ENCODE measurements at places on chromosomes 3 and 15.

- no peak for DNase-seq
Measured at GRCh38 chr3:38083871-38084333, 44.9 kb downstream of the DLEC1 start.

DNA sequence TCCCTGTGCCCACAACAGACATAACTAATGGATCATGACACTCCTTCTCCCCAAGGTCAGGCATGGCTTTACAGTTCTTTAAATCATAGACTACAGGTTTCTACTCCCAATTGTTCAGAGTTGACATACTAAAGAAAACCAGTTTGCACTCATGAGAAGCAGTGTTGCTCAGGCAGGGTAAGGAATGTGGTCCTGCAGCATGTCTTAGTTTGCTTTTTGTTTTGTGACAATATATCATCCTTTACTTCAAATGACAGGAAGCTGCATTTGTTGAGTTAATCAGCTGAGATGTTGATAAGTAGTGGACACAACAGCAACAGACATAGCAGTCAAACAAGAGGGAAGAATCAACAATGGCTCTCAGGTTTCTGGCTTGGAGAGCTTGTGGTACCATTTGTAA lies 267.5 kb downstream of the SLCO3A1 start:
- DNase-seq, result no peak

DNA sequence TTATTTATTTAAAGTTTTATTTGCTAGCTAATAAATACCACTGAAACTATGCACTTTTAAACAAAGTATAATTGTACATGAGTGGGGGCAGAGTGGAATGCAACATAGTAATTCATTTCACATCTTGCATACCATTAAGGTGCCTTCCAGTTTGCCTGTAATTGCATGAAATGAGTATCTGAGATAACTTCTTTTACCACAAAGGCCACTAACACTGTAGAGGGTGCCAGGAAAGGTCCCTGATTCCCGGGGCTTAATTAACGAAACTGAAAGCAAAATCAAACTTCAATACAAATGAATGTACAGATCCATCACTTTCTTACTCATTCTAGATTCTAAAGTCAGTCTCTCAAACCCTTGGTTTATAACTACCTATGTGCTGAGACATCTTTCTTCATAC lies 2.1 kb downstream of the CD47 start:
- peak; percentile 26 for DNase-seq

DNA sequence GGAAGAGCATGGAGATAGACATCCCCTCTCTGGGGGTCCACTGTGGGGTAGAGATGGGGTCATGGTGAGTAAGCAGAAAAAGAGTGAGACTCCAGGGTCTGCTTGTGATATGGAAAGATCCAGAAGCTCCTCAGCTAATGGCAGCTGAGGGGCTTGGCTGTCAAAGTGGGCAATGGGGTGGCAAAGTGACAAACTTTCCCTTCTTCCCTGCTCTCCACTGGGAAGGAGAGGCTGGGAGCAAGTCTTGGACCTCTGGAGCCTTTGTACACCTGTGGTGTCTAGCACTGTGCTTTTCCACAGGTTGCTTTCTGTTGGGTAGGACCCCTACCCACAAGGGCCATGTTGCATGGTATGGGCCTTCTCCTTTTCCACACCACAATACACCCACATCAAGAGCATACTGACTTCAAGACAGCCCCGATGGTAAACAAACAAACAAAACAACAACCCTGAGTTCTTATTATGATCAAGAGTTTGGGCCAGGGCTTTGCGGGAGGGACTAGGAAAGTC lies 3.5 kb downstream of the ITGA11 start:
- DNase-seq, result no peak

GRCh38 chr3:49900491-49901153 lies 3.1 kb downstream of the MST1R start:
- peak; percentile 96 for DNase-seq

DNA sequence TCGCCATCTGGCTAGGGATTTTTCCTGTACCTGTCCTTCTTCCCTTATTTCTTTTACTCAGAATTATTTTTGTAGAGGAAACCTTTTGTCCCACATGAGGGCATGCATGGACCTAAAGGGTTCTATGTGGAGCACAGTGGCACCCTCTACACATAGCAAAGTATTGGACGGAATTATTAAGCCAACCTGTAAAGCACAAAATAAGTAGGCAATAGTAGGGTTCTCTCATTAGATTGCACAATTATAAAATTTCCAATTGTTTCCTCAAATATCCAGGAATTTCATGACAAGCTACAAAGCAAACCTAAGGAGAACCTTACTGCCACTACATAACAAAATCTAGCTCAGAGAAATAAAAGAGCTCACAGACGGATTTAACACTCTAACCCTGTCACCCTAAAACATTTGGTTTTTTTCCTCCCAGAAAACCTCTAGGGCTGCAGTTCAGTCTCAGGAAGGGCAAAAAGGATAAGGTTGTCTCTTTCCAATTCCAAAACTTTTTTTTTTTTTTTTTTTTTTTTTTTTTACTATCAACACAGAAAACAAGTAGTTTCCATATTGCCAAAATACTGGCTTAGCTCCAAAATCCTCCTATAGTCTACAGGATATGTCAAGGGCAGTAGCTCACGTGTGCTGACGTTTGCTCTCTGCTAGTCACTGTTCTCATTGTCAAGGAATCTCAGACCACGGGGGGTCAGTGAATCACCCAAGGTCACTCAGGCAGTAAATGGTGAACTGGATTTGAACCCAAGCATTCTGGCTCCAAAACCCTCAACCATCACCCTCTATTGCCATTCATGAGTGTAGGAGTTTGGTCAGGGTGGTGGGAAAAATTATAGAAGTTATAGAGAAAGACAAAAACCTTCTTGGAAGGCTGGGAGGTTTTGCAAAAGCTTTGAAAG lies 52.3 kb downstream of the NCEH1 start:
- DNase-seq, result peak; percentile 43

- no peak for DNase-seq
Measured at GRCh38 chr15:69820819-69821218, 276.9 kb downstream of the TLE3 start.

DNA sequence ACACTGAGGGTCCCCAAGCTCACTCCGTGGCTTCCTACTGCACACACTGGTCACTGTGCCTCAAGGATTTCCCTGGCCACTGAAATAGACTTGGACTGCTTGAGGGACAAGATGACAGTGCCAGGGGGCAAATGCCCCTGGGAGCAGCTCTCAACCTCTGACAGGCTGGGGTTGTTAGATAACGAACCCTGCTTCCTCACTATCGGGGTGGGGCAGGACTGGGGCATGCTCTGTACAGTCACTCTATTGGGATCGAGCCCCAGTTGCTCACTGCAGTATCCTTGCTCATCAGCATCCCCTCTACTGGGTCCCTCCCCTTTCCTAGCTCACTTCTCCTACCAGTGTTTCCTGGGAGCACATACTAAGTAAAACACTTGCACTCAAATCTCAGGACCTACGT lies 610.8 kb downstream of the NTRK3 start:
- DNase-seq, result no peak

DNA sequence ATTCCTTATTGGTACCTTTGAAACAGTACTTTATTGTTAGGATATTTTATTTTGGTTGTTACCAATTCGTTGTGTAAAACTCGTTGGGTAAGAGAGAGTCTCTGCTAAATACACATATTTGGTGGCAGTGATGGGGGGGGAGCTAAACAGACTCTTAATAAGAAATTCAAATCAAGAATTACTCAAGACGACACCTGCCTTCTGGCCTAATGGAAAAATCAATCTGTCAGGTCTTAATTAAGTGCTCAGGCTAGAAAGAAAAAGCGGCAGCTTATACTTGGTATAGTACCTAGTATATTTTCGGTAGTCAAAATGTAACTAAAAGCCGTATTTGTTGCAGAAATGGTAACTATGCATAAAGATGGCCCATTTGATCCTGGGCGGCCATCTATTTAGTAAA lies 18.2 kb downstream of the FOXP1 start:
- DNase-seq, result no peak

DNA sequence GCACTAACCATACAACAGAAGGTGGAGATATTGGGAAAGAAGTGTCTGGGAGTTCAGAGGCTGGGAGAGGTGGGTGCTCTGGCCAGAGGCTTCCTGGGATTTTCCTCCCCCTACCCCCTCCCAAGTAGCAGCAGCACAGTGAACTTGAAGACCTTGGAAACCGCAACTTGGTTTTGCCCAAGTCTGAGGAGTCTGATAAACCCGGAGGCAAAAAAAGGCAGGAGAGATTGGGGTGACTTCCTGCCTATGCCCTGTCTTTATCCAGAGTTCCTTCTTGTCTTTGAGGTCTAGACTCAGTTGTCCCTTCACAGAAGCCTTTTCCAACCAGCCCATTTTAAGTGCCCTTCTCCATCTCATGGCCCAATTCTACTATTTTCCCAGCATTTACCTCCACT lies 25.4 kb upstream of the THRB start:
- DNase-seq, result no peak

DNA sequence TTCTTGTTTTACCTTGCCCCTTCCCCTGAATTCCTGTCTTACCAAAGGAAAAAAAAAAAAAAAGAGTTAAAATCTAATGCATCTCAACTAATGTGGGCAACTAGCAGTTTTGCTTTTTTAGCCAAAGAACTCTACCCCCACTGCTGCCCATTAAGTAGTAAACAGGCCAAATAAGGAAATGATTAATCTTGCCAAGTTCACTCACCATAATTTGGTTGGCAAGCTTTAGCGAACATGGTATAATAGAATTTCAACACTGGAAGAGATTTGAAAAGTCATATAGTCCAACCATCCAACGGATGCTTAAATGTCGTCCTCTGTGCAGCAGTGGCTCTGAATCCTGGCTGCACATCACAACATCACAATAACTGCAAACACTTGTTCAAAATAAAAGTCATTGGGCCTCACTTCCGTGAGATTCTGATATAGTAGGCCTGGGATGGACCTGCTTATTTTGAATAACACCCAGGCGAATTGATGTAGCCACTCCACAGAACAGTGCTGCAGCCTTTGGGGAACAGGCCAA lies 142.0 kb upstream of the UBE2E1 start:
- DNase-seq, result no peak

DNA sequence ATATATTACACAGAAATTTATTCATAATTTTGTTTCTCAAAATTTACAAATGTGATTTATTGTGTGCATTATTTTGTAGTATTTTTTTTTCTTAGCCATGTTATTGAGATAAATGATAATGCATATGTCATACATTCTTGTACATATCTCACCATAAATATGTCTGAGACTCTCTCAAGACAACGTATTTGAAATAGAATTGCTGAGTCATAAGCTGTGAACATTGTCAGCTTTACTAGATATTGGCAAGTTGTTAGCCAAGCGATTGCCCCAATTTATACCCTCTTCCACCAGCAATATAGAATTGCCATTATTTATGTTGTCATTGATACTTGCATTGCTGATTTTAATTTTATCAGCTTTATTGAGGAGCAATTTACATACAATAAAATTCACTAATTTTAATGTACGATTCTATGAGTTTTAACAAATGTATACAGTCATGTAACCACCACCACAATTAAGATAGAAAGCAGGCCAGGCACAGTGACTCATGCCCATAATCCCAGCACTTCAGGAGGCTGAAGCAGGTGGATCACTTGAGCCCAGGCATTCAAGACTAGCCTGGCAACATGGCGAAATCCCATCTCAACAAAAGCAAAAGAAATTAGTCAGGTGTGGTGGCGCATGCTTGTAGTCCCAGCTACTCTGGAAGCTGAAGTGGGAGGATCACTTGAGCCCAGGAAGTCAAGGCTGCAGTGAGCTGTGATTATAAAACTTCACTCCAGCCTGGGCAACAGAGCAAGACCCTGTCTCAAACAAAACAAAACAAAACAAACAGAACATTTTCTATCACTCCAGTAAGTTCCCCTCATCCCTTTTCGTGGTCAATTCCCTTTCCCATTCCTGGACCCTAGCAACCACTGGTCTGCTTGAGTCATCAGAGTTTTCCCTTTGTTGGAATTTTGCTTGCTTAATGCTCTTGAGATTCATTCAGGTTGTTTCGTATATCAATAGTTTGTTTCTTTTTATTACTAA lies 373.1 kb downstream of the MFSD1 start:
- no peak for DNase-seq

All from RWPE1 (cell line).